CD4-positive, alpha-beta T cell (primary cell): ENCODE measurements at places on chromosomes 2 and 18.

DNA sequence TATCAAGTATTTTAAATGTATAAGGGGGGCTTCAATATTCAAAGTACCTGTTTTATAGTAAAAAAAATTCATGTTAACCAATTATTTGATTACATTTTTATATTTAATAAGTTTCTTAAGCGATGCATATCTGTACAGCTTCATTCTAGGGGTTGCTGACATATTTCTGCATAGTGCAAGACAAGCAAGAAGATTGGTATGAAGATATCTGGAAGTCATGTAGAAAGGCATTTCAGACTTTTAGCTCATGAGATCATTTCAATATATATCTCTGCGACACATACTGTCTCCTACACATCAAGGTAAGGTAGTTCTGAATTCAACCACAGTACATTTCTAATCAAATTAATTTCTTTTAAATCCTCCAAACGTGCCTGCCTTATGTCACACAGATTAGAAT is 73.1 kb downstream of the MEMO1 start:
- H3K4me3 ChIP-seq = no peak overlapping the region
- peaks cover 4% of the 10 kb centered on the region for H3K4me1 ChIP-seq
- no peaks in the 10 kb centered on the region for H3K27me3 ChIP-seq
- H3K36me3 ChIP-seq = peaks cover 13% of the 10 kb centered on the region

DNA sequence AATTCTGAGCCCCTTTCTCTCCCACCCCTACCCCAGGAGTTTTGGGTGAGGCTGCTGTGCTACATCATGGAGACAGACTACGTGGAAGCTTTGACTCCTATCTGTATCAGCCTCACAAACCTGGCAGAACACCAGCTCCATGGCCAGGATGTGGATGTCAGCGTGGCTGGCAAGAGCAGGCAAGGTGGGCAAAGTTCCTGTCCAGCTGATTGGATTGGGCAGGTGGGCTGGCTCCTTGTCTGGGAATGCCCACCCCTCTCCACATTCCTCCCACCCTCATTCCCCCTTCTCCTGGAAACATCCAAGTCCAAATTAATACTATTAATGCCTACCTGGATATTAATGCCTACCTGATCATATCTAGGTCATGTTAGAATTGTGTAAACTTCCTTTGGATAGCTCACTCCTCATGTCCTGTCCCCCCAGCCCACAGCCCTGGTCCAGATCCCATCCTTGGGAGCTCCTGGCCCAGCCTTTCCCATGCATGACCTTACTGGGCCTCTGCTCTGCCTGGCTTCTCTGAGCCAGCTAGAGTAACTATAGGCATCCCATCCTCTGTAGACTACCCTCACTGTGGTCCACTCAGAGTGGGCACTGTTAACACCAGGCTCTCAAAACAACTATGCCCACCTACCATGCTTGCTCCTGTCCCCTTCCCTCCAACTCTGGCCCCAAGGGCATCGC is 24.1 kb downstream of the MROH2A start:
- H3K27me3 ChIP-seq = peaks cover 3% of the 10 kb centered on the region
- no peak overlapping the region for H3K4me3 ChIP-seq
- no peaks in the 10 kb centered on the region for H3K36me3 ChIP-seq
- no peak for DNase-seq

DNA sequence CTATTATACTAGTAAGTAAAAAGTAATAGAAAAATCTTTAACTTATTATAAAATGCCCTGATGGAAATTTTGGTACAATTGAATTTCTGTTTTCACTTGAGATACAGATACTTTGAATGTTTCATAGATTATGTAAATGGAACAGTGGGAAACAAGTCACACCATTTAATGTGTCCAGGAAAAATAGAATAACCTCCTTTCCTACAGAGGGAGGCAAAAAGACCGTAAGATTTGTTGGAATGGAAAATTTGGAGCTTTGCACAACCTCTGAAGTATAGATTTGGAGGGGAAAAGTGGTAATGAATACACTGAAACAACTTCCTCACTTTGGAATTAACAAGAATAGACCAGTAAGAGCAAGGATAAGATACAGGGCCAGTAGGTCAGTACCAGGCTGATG is 149.2 kb upstream of the L3MBTL4 start:
- no peak overlapping the region for H3K27ac ChIP-seq
- DNase-seq = no peak
- H3K4me3 ChIP-seq = no peak overlapping the region
- H3K36me3 ChIP-seq = no peaks in the 10 kb centered on the region
- H3K27me3 ChIP-seq = no peaks in the 10 kb centered on the region

- no peak for DNase-seq
- H3K36me3 ChIP-seq = peaks cover 78% of the 10 kb centered on the region
- H3K27me3 ChIP-seq = no peaks in the 10 kb centered on the region
These were observed 24.9 kb downstream of the CCNT2 start for GRCh38 chr2:134943540-134943939.

DNA sequence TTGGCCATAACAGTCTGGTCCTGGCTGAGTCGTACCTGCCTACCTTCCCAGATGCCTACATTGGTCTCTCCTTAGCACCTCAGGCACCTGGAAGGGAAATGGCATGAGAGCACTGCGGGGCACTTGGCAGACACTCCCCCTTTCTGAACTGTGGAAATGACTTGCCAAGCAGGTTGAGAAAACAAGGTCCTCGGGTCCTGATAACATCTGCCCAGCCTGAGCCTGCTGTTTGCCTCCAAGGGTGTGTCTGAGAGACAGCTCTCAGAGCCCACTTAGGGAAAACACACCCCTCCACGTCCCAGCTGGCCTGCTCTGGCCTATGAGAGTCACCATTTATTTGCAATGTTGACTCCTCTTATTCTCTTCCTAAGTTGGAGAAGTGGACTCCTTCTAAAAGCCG is 10.5 kb downstream of the FAM110C start:
- no peak overlapping the region for H3K4me3 ChIP-seq
- H3K36me3 ChIP-seq = no peaks in the 10 kb centered on the region
- DNase-seq = no peak
- H3K27me3 ChIP-seq = no peaks in the 10 kb centered on the region
